ENCODE measurements at places on chromosomes 3 and 15.

GRCh38 chr3:177689869-177690268, 492.6 kb upstream of the TBL1XR1 start:
- no peak for DNase-seq

DNA sequence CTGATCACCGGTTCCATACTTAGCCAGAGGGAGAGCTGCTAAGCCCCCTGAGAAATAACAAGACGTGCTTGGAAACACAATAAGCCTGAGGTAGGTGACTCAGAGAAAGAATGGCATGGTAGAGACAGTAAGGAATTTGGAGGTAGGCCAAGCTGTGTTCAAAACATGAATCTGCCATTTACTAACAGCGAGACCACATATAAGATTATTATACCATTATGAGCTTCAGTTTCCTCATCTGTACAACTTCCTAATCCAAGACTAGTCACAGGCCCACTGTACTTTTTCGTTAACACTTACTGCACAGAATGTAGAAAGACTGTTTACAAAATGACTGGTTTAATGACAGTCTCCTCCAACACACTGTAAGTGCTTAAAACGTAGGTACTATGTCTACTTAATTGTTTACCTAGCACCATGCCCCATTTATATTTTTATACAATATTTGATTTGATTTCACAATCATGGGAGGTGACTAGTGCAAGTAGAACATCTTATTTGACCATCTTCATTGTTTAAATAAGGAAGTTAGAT, 25.7 kb downstream of the ATOSA start:
- peak; percentile 96 for DNase-seq

- no peak for DNase-seq
These were observed 79.2 kb downstream of the GABRG3 start for GRCh38 chr15:27050163-27050562.

DNA sequence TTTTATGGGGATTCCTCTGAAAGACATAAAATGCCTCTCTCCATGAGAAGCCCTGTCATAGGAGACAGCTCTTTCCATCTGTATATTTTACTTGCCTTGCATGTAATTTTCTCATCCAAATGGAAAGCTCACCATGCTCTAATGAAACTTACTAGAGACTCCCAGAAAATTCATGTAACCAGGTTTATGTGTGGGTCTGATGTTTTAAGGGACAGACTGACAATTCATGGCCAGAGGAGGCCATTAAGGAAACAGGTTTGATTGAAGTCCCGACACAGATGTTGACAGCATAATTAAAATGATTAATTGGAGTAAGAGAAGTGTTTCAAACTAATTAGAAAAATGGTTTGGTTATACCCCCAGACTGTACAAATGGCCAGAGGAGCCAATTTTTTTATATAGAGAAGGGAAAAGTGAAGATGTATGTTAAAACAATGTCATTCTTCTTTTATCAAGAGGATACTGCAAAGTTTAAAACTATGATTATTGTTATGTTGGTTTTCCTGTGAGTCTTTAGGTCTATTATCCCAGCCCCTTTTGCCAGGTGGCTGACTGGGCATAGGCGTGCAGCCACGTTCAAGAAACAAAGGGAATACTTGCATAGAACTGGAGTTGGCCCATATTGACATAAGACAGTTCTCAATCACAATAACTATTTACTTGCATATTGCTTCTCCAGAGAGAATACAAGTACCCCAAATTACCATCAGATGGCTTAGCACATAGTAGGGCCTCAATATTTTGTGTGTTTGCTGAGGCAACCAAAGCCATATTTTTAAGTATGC, 64.8 kb downstream of the RBMS3 start:
- no peak for DNase-seq

DNA sequence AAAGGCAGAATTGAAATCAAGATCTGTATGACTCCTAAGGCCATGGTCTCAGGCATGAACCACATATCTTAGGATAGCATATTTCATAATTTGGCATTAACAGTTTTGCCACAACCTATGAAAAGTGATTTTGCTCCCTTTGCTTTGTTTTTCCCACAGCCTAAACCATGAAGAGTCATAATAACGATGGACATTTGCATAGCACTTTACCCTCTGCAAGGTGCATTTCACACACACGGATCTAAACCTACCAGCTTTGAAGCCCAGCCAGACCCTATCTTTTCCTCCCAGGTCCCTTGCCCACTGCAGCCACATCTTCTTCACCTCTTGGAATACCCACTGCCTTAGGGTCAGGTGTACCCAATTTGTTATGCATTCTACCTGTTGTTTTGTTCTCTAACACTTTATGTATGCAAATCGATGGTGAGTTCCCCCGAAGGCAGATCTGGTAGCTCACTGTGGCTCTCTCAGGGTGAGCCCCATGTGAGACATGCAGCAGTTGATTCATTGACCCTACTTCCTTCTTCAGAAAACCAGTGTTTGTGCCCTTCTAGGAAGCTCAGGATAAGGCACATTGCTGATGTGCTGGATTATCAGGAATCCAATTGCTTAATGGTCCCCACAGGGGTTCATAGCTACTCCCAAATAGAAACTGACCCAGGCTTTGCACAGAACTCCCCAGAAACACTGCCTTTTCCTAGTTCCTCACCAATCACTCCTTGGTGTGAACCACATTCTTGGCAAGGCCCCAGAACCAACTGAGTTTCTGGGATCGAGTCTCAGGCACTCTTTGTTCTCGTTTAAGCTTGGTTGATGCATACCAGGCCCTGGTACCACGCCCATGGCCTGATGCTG, 8.7 kb downstream of the ARHGAP31 start:
- no peak for DNase-seq

DNA sequence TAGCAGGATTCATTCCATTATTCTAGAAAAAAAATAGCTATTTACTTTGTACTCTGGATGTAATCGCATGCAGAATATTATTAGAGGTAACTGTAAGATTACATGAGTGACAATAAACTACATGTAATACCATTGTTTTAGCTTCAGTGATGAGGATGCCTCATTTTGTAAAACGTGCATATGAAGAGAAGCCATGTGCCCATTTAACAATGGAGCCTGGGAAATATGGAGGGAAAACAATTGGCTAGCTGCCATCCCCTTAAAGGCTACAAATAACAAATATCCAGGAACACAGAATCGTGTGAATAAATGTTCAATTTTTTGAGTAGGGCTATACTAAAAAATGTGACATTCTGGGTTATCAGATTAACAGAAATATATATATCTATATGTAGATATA, 151.1 kb downstream of the SAMMSON start:
- no peak for DNase-seq

DNA sequence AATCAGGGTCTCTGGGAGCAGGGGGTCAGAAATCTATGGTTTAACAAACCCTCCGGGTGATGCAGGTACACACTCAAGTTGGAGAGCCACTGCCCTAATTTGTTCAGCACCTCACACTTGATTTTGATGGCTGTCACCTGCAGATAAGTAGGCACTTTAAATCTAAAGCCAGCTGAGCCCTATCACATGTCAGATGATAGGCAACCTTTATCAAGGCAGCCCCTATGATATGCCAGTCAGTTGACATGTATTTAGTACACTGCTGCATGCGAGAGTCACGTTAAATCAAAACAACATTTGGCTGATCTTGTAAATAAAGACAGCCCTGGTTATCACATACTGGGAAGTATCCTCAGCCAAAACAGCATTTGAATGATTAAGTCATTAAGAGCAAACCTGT, 104.4 kb upstream of the MCTP2 start:
- no peak for DNase-seq

DNA sequence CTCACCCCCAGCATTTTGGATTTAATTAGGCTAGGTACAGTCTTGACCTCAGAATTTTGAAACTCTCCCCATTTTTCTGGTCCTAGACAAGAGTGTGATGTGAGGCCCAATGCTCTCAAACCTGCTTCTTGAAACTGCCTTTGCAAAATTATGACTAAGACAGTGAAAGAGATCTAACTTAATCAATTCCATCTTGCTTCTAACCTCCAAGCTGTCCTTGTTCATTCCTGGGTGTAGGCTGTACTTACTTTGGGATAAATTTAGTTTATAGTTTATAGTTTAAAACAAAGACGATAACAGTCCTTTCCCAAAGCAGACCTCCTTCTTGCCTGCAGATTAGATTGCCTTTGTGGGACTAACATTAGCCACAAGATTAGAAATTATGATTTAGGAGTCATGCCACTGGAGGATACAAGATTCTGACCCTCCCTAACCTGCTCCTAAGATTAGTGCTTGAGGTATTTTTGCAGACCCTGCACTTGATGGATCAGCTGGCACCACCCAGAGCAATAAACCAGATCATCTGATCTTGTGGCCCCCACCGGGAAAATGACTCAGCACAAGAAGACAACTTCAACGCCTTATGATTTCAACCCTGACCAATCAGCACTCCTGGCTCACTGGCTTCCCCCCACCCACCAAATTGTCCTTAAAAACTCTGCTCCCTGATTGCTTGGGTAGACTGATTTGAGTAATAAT, 59.6 kb downstream of the CD200R1L start:
- no peak for DNase-seq

DNA sequence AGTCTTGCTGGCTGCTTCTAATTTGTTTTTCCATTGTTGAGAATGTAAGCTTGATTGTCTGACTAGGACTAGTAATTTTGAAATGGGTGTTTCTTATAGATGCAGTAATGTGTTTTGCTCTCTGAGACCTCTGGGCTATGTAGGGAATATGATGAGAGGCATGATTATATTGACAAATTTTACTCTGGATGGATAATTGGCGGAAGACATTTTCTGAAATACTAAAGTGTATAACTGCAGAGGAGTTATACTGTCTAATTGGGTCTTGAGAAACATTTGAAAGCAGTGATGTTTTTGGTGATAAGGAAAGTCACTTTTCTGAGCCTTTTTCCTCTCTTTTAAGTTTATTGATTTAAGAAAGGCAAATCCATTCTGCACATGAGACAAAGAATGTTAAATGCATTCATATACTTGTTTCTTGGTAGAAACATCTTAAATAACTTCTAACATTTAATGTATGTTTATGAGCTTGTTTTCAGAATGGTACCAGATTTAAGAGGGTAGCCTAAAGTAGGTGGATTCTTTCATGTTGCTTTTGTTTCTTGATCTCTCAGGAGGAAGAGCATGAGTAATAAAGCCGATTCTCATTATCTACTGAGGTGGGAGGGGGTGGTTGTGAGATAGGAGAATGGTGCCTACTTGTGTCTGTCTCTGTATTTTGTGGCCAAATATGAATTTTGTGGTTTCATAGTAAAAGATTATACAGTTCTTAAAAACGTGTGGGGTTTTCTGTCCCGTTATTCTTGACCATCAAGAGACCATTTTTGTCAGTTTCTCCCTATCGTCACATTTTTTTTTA, 2.0 kb downstream of the ATP2C1 start:
- peak; percentile 25 for DNase-seq

DNA sequence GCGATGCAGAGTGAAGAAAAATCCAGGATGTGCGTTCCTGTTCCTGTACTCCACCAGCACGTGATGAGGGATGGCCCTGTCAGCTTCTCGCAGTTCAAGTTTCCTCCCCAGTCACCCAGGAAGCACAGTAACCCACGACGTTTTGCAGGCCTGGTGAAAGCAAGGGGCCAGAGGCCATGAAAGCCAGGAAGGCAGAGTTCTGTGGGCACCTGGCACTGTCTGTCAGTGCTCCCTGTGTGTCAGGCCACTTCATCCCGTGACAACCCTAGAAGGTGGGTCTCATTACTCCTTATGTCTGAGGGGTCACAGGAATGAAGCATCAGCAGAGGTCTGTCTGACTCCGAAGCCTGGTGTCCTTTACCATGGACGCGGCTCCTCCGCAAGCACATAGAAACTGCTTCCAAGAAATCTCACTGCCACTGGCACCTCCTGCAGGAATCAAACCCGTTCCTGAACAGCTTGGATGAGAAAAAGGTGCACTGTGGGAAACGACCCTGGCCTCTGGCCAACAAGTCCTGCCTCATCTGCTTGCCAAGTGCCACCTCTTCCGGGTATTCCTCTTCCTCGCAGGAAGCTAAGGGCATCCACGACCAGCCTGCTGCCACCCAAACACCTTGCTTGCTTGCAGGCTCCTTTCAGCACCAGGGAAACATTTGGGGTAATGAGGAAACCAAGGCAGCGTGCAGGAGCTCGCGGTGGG, 14.6 kb downstream of the RAB43 start:
- no peak for DNase-seq

DNA sequence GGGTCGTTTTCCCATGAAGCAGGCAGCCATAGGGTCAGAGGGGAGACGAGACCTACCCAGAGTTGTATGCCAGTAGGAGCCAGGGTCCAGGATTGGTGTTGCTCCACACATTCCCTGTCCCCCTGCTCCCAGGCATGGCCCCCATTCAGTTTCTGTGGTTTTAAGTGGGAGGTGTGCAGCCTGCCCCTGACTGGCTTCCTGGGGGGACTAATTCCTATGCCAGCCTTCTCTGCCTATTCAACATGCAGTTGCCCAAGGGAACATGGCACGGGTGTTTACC, 126.3 kb downstream of the EEFSEC start:
- no peak for DNase-seq

DNA sequence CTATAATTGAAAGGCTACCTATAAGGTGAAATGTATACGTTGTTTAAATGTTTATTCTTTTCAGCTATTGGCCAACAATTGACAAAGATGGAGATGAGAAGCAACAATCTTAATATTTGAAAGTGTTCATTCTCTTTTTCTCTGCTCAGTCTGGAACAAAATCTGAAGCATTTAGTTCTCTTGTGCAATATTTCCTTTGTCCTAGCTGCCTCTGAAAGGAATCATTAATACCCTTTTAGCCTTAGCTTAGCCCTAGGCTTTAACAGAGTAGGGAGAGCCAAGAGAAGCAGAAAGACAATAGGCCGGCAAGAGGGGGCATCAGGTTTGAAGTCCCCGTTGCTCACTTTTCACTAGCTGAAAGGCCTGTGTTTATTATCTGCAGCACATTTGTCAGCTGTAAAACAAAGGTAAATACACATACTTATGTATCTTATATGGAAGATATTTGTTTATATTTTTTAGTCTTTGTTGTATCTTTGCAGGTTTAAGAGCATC, 422.5 kb upstream of the SEMA6D start:
- DNase-seq: peak; percentile 28

GRCh38 chr3:133295199-133295901, 104.5 kb upstream of the BFSP2 start:
- DNase-seq: peak; percentile 57

DNA sequence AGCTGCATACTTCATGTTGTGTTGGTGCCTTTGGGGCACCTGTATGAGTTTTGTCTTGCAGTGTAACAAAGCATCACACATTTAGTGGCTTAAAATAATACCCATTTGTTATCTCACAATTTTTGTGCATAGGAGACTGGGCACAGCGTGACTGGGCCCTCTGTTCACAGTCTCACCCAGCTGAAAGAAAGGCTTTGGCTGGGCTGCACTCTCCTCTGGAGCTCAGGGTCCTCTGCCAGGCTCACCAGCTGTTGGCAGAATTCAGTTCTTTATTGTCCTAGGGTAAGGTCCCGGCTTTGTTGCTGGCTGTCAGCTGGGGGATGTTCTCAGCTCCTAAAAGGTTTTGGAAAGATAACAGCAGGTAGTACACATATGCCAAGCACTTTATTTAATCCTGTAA, 263.3 kb downstream of the CLSTN2 start:
- no peak for DNase-seq

DNA sequence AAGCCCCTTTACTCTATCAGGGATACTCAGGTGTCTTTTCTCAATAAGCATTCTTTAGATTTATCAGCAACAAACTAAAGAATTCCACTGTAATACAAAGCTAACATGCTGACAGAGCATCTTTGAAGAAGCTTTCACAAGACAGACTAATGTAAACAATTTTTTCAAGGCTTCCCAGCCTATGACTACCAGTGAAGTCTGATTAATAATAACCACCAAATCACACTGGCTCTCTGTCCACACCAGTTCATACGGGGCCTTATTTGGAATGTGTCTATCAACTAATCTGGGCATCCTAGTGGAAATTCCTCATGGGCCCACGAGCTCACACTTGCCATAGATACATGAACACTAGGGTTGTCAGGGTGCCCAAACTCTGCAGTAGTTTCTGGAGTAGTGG, 84.5 kb downstream of the EFL1 start:
- peak; percentile 94 for DNase-seq
